Body of pancreas (tissue), 4 donors: ENCODE measurements at places on chromosomes 11 and 22. TPM values are rescaled to one million over a fixed set of nuclear protein-coding genes. Genes with fewer than 3 reads are reported as not detected.

GRCh38 chr11:105244160-105244825 is 104.7 kb upstream of the CARD18 start:
- no peak for DNase-seq
- no peaks in the 10 kb centered on the region for H3K36me3 ChIP-seq
- H3K27me3 ChIP-seq = no peaks in the 10 kb centered on the region
- no peak overlapping the region for H3K27ac ChIP-seq

- H3K4me1 ChIP-seq = no peaks in the 10 kb centered on the region
- H3K4me3 ChIP-seq = no peak overlapping the region
- no peaks in the 10 kb centered on the region for H3K27me3 ChIP-seq
- H3K36me3 ChIP-seq = no peaks in the 10 kb centered on the region
Observed at GRCh38 chr11:122711362-122711761, 55.8 kb downstream of the UBASH3B start.

GRCh38 chr11:123020968-123021367 is 39.3 kb upstream of the BSX start:
- DNase-seq = no peak
- H3K27me3 ChIP-seq = no peaks in the 10 kb centered on the region
- H3K27ac ChIP-seq = no peak overlapping the region
- H3K4me3 ChIP-seq = no peak overlapping the region
- peaks cover 3% of the 10 kb centered on the region for H3K4me1 ChIP-seq
- no peaks in the 10 kb centered on the region for H3K36me3 ChIP-seq

DNA sequence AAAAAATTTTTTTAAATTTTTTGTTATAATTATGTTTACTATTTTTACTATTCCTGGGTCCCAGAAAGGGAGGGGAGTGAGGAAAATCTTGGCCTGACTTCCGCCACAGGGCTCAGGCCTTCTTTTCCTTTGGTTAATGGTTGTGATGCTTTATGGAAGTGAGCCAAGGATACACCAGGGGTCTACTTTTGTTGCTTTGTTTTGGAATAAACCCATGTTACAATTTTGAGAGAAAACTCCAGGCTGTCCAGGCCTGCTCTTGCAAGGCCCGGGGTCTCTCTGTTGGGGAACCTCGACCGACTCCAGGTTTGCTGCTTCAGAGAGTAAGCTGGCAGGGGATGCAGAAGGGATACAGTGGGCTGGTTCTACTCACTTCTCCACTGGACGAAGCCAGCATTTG is 84.7 kb downstream of the ABTB2 start:
- H3K4me3 ChIP-seq = no peak overlapping the region
- no peak overlapping the region for H3K27ac ChIP-seq
- no peak for DNase-seq
- H3K36me3 ChIP-seq = no peaks in the 10 kb centered on the region
- H3K4me1 ChIP-seq = peaks cover 13% of the 10 kb centered on the region

- no peaks in the 10 kb centered on the region for H3K27me3 ChIP-seq
- H3K27ac ChIP-seq = no peak overlapping the region
- DNase-seq = no peak
- H3K4me3 ChIP-seq = no peak overlapping the region
- H3K36me3 ChIP-seq = peaks cover 16% of the 10 kb centered on the region
Observed at GRCh38 chr11:45880772-45881570, 4.5 kb upstream of the MAPK8IP1 start.

DNA sequence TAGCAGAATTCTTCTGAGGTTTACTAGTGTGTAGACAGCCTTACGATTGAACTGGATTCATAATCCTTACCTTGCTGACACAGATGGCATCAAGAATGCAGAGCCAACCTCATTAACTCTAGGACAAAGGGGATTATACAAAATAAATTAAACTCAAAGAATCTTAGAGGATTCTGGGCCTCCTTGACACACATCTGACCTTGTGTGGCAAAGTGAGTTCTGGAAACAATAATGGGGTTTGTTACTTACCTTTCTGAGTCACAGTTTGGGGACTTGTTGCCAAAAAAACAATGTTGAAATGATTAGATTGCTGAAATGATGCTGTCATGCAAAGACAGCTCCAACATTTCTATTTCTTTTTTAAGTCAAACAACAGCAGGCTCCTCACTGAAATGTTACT is 179.1 kb upstream of the ISX start:
- H3K27me3 ChIP-seq = no peaks in the 10 kb centered on the region
- H3K36me3 ChIP-seq = no peaks in the 10 kb centered on the region
- no peak for DNase-seq
- no peak overlapping the region for H3K4me3 ChIP-seq

GRCh38 chr11:125489166-125489565 is 6.9 kb downstream of the FEZ1 start:
- H3K27me3 ChIP-seq = peaks cover 4% of the 10 kb centered on the region
- no peak overlapping the region for H3K4me3 ChIP-seq
- no peaks in the 10 kb centered on the region for H3K4me1 ChIP-seq

DNA sequence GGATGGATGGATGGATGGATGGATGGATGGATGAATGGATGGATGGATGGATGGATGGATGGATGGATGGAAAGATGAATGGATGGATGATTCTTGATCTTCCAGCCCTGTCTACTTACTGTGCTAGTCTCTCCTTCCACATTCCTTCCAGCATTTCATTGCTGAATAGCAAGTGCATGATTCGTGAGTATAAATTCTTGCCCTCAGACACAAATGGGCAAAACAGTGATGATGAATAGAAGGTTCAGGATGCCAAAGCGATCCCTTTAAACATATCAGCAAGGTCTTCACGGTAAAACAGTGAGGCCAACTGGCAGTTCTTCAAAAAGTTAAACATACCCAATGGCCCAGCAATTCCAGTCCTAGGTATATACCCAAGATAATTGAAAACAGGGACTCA is 400.2 kb downstream of the MN1 start:
- H3K27ac ChIP-seq = no peak overlapping the region
- no peak overlapping the region for H3K4me3 ChIP-seq
- H3K36me3 ChIP-seq = no peaks in the 10 kb centered on the region
- peaks cover 8% of the 10 kb centered on the region for H3K4me1 ChIP-seq
- DNase-seq = no peak
- no peaks in the 10 kb centered on the region for H3K27me3 ChIP-seq

Gene BAIAP2L2
- 4.4 TPM for total RNA-seq

Gene LARGE2
- total RNA-seq = 12.2 TPM

Gene OVOL1
- total RNA-seq = 1.3 TPM

Gene PTPN5
- not detected for total RNA-seq

Gene FAT3
- 0.26 TPM for total RNA-seq
